Stomach (tissue), 19 donors: ENCODE measurements at places on chromosomes 2 and 18. TPM values are rescaled to one million over a fixed set of nuclear protein-coding genes. Genes with fewer than 3 reads are reported as not detected.

The POTEJ gene
- not detected for polyA plus RNA-seq

The SERPINB10 gene
- not detected for polyA plus RNA-seq

DNA sequence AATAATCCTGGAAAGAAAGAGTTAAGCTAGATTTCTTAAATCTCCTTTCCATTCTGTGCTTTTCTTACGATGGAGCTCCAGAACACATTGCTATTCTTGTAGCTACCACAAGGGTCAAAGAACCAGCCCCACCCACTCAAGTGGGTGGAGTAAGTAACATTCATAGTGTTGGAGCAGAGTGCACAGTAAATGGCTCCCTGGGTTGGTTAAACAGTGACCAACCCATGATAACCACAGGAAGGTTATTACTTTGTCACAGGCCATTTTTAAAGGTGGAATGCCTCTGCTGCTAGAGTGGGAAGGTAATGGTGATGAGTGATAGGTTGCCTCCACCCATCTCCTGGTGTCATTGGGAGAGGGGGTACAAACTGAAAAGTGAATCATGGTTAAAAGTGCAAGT, 13.9 kb downstream of the ARPC2 start:
- peak; percentile 56 for DNase-seq

DNA sequence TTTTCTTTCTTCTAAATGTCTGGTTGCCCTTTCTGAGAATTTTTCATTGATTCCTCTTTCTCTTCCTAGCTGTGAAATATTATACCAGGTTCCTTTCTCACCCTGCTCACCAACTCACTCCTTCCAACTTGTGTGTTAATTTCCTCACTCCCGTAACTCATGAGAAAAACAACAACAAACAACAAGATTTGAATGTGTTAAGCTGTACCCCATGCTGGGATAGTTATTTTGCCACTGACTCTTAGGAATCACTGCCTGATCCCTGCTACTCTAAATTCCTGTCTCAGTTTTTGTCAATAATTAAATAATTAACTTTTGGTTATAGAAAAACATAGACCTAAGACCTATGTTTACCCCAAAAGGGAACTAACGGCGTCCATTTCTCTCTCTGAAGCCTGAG, 242.7 kb downstream of the DPP10 start:
- DNase-seq, result no peak

DNA sequence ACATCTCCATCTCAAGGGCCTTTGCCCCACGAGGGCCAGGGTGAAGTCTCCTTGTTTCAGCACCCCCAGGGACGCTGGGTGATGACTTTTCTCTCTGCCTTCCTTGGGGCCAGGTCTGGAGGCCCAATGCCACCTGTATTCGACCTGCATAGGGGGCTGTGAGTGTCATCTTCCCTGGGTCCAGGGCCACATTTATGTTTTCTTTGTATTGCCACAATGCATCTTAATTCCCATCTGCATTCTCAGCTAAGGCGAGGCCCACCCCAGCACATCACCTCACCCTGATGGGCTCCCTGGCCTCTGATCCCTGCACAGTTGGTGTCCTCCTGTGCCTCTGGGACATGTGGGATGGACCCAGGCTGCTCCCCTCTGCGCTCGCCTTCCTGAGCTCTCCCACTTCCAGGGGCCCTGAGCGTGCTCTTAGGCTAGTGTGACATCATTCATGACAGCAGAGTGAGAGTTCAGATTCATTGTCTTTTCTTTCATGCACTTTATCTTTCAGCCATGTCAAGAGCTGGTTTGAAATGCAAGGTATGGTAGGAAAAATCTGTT, 122.0 kb upstream of the COPS8 start:
- DNase-seq, result peak; percentile 1

- DNase-seq, result no peak
Measured at GRCh38 chr2:230657906-230658305, 54.7 kb upstream of the CAB39 start.
